ENCODE measurements at places on chromosomes 4 and X.

- DNase-seq, result no peak
Observed at GRCh38 chrX:104325213-104325585, 70.5 kb upstream of the ESX1 start.

- DNase-seq, result no peak
Observed at GRCh38 chr4:138174981-138175794, 67.0 kb downstream of the SLC7A11 start.

- DNase-seq, result no peak
Observed at GRCh38 chr4:158827543-158827981, 58.7 kb downstream of the FNIP2 start.

GRCh38 chrX:22559506-22559905 is 286.8 kb downstream of the CBLL2 start:
- no peak for DNase-seq

DNA sequence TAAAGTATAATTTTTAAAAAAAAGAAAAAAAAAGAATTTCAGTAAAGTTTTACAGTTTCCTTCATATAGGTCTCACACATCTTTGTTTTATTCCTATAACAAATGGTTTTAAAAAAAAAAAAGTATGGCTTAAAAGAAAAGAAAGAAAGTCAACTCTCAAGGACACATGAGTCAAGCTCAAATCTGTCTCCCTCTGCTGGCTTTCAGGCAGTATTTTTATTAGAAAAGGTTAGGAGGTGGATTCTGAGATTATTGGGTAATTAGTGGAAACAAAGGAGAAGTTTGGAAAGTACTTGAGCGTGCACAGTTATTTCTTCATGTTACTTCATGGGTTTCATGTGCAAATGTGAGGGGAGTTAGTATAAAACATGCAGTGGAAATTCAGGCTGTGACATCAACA is 36.6 kb upstream of the BTC start:
- no peak for DNase-seq

GRCh38 chr4:20543131-20543530 is 157.1 kb upstream of the PACRGL start:
- DNase-seq, result no peak

- DNase-seq, result no peak
Observed at GRCh38 chr4:62457356-62457755, 1257.2 kb downstream of the ADGRL3 start.

DNA sequence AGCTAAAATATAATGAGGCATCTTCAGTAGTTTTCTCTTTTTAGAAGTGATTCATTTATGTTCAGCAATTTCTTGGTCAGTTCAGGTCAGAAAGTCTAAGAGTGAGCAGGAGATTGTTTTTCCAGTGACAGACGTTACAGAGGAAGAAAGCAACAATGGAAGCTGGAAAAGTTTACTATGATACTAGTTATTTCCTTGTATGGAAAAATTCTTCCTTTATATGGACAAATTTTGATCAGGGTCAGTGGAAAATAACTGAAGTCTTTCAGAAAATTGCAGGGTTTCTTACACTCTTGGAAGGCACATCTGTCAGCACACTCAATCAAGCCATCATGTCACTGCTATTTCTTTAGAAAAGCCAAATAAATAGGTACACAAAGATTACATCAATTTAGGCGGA is 1120.7 kb downstream of the FAT4 start:
- DNase-seq, result no peak

- no peak for DNase-seq
Observed at GRCh38 chr4:97670703-97671269, 472.5 kb downstream of the STPG2 start.

DNA sequence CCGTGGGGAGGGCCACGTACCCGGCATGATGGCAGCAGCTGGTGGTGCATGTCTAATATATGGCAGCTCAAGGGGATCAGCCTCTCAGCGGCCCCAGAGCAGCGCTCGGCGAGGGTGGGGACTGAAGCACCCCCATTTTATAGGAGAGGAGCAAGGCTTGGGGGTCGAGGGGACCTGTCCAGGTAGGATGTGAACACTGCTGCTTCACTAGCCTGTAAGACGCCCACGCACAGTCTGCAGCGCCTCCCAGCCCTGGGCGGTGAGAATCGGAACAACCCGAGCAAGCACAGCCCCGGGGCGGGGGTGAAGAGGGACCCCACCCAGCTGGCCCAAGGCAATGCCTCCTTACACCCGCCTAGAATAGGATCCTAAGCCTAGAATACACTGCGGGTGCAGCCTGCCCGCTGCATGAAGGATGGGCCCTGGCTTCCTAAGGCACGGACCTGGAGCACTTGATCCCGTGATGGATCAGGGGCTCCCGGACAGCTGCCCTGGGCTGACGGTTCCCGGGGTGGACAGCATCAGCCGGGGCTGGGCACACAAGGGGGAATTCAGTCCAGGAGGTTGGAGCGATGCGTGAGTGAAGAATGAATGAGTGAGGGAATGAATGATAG is 17.6 kb downstream of the ADRA2C start:
- no peak for DNase-seq

DNA sequence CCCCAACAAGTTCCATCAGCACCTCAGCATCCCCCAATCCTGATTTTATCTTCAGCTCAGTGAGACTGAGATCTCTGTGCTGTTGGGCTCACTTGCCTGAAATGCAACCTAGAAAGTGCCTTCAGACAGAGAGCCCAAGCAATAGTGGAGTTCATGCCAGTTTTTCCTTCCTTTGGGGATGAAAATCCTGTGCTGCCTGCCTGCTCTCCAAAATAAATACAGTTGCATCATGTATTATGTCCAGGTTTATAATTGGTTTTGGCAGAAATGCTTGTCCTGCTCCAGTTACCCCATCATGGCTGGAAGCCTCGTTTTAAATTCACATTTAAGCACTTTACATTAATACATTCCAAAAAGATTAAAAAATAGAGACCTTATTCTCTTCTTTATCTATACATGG is 1865.5 kb upstream of the TENM3 start:
- DNase-seq, result no peak

GRCh38 chr4:46581677-46582076 is 191.7 kb upstream of the GABRA2 start:
- DNase-seq, result no peak

GRCh38 chr4:183287677-183288076 is 32.4 kb downstream of the CLDN22 start:
- DNase-seq, result no peak

- no peak for DNase-seq
Observed at GRCh38 chrX:111372086-111372485, 39.9 kb downstream of the DCX start.

DNA sequence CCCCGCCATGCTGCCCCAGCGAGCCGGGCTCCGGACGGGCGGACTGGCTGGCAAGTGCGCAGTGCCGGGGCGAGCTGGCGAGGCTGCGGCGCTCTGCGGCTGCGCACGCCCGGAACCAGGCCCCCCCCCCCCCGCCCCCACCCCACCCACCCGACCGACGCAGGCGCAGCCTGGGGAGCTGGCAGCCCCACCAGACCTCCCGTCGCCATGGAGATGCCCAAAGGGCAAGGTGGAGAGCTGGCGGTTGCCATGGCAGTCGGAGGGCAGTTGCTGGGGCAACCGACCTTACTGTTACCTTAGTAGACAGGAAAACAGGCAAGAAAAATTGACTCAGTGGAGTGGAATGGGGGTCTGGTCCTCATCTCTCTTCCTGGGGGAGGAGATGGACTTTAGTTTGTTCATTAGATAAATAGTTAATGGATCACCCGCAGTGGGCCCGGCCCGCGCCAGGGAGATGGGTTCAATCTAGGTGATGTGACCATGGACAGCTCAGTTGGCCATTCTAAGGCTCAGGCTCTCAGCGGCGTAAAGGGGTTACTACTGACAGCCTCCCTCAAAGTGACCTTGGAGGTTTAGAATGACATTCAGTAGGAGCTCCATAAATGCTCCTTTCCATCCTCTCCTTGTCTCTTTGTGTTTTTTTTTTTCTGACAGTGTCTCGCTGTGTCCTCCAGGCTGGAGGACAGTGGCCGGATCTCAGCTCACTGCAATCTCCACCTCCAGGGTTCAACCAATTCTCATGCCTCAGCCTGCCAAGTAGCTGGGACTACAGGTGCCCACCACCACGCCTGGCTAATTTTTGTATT is at the start of gene PCSK1N:
PCSK1N (minus strand) TSS at position 87 of the 806 bp plus-strand sequence; CDS start at position 9, 78 bp downstream.
- peak; percentile 71 for DNase-seq

GRCh38 chr4:47075919-47076318 is 44.6 kb downstream of the GABRB1 start:
- DNase-seq, result no peak

Measured in D721Med (cell line).